ENCODE measurements at places on chromosomes 13 and 19.

DNA sequence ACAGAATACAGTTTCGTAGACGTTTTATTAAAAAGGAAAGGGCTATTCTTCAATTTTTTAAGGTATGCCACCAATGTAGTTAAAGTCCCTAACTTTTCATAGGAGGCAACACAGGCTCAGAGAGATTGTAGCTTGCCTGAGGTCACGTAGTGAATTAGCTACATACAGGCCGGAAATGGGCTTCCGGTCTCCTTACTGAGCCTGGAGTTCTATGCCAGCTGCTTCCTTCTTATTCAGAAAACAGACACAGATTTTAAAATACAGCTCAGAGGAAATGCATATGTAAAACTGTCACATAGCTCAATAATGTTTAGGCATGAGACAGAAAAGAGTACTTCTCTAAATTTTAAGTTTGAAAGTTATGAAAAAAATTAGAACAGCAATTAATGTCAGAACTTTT is 85.4 kb upstream of the TUBA3C start:
- no peak for DNase-seq

DNA sequence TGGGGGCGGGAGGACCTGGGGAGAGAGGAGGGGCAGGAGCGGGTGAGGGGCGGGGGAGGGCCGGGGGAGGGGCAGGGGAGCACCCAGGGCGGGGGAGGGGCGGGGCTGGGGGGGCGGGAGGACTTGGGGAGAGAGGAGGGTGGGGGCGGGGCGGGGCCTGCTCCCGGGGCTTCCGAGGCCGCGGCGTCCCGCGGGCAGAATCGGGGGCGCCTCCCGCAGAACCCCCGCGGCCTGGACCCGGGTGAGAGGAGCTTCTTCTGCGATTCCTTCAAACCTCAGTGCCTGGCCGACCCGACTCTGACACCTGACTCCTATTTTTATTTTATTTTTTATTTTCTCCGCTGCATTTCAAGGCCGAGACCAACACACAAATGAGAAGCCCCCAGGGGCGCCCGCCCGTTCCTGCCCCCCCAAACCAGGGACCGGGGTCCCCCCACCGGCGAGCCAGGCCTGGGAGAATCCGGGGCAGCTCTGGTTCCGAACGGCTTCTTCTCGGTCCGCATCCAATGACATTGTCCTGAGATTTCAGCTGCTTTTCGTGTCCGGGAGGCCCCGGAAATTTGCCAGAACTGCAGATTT is 470 bp upstream of the GRTP1 start:
- no peak for DNase-seq

DNA sequence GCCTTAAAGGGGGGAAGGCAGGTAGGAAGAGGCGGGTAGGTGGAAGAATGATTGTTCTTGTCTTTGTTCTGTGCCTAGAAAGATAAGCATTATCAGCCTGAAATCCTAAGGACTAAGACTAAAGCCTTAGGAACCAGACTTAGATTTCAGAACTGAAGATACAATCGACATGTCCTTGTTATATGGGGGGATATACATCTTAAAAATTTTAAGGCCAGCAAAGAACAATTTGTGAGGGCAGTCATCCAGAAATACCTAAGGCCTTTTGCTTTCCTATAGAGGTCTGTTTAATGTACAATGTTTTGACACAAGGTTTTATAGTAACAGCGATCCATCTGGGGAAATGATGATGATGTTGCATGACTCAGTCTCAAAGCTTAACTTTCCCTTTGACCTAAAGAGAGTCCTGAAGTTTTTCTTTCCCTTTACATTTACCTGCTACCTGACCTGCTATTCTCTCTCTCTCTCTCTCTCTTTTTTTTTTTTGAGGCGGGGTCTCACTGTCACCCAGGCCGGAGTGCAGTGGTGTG is 20.2 kb upstream of the CEACAM6 start:
- DNase-seq = no peak

DNA sequence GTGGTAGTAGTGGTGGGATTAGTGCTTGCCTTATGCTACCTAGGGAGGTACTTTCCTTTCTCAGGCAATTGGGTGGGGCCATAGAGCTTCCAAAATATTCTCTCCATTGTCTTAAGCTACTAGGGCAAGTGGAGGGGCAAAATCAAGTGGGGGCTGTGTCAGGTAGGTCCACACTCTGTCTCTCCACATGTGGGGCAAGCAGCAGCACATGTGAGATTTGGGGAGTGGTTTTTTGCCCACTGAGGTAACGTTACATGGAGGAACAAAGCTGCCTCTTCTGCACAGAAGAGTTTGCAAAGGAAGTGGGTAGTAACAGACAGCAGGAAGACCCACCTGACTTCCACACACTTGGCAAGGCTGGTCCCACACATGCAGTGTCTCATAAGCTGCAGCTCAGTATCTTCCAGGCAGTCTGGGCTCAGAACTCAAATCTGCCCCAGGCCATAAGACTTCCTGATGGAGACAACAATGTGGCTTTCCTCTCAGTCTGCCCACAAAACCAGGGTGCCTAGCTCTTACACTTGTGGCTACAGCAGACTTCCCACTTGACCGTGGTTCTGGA is 1581.5 kb upstream of the PCDH20 start:
- no peak for DNase-seq

DNA sequence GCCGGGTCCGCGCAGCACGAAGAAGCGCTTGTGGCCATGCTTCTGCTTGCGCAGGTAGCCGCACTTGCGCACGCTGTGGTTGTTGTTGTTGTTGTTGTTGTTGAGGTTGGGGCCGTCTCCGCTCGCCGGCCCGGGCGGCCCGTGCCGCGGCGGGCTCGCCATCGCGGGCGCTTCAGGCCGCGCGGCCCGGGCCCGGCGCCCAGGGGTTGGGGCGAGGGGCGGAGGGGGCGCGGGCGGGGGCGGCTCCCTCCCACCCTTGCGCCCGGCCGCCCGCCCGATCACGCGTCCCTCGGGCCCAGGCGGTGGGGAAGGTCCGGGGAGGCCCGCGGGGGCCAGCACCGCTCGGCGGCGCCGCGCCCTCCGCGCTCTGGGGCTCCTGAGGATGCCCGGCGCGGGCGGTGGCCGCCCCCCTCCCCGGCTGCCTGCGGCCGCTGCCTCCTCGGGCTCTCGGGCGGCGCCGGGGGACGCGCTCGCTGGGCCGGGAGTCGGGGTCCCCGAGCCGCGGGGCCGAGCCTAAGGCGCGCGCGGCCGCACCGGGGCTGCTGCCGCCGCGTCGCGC is 412 bp downstream of the IRS2 start:
- no peak for DNase-seq

- DNase-seq = no peak
Observed at GRCh38 chr13:112759053-112759452, 69.2 kb downstream of the ATP11A start.

DNA sequence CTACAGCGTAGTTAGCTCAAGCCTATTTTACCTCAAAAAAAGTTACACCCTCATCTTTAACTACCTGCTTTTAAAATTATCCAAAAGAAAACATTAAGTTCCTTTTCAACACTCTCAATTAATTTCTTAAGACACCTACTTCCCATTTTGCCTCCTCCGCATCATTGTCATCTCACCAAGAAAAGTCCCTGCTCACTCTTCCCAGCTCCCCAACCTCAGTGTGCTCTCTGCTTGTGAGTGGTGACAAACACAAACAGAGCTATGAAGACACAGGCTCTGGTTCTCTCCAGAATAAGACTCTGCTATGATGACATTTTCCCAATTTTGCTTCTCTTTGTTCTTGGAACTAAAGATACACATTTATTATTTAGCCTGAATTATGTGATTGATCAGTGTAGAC is 385.1 kb upstream of the HTR2A start:
- DNase-seq = no peak

- no peak for DNase-seq
Observed at GRCh38 chr13:33153421-33154404, 131.8 kb downstream of the STARD13 start.

- DNase-seq = no peak
Observed at GRCh38 chr19:49247676-49248075, 77.3 kb downstream of the SLC6A16 start.

- no peak for DNase-seq
Observed at GRCh38 chr19:36252047-36252446, 37.1 kb downstream of the ZNF146 start.

DNA sequence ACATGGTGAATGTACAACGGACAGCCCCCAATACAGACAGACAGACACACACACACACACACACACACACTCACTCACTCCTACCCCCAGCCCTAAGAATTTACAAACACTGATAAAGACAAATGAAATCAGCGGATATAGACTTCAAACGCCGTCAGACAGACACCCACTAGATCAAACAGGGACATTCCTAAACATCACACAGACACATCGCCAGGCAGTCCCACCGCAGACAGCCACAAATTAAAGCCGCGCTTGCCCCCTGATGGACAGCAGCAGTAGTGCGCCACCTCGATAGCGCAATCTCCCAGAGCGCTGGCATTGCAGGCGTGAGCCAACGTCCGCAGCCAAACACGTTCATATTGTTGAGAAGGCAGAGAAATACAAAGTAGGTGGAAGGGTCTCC is 24.7 kb upstream of the ADGRE1 start:
- DNase-seq = peak; percentile 87

DNA sequence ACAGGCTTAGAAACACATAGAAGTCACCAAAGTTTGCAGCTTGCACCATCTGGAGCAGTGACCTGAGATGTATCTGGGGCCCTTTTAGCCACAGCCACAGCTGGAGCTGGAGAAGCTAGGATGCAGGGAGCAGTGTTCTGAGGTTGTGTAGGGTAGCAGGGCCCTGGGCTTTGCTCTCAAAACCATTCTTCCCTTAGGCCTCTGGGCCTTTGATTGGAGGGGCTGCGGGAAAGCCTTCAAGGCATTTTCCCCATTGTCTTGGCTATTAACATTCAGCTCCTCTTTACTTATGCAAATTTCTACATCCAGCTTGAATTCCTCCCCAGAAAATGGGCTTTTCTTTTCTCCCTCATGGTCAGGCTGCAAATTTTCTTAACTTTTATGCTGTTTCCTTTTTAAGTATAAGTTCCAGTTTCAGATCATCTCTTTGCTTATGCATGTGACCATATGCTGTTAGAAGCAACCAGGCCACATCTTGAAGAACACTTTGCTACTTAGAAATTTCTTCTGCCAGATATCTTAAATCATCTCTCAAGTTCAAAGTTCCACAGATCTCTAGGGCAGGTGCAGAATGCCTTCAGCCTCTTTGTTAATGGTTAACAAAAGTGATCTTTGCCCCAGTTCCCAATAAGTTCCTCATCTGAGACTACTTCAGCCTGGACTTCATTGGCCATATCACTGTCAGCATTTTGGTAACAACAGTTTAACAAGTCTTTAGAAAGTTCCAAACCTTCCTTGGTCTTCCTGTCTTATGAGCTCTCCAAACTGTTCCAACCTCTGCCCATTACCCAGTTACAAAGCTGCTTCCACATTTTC is 48.5 kb downstream of the NBEA start:
- no peak for DNase-seq

DNA sequence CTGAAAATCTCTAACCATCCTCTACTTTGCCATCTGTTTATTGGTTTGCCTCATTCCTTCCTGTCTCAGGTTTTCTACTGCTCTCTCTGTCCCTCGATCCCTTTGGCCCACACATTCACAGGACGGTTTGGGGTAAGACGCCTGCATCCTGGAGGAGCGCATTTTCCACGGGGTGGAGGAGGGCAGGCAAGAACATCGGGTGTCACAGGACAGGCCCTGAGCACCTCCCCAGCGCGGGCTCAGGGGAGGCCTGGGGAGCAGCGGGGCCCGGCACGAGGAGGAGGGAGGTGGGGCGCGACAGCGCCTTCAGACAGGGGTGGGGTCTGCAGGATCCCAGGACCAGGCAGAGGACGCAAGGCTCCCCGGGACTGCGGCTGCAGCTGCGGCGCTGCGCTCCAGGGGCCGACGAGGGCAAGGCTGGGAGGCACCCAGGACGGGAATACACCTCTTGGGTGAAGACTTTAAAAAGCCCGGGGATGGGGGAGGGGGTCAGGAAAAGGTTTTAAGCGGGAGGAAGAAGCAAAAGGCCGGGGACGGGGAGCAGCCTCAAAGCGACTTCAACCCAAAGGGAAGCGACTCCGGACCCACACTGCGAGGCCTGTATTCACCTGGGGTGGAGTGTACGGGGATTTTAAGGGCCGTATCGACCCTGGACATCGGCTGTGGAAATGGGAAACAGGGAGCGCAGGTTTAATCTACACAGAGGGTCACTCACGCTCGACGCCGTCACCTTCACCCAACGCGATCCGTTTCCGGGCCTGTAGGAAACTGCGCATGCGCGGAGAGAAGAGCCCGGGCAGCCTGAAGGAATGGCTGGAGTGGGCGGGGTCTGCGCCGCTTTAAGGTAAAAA is at the start of gene ZNF415:
ZNF415 (minus strand) TSS at position 770 of the 851 bp plus-strand sequence. CDS start 10,234 bp downstream, outside the sequence.
- peak; percentile 15 for DNase-seq

DNA sequence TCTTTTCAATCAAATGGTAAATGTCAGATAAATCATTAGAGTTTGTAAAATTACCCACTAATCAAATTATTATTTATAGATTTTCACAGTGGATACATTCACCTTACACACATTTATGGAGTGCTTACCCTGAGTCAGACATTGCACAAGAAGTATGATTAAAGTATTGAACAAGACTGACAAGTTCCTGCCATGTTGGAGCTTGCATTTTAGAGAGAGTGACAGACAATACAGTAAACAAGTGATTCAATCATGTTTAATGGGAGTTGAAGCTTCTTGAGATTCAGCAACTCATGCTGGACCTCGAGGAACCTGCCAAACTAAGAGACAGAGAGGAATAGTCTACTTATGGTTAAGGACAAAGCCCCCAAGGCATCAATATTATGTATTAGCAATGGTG is 487.8 kb downstream of the PCDH17 start:
- no peak for DNase-seq

GRCh38 chr13:74090397-74090796 is 43.8 kb downstream of the KLF12 start:
- DNase-seq = no peak

DNA sequence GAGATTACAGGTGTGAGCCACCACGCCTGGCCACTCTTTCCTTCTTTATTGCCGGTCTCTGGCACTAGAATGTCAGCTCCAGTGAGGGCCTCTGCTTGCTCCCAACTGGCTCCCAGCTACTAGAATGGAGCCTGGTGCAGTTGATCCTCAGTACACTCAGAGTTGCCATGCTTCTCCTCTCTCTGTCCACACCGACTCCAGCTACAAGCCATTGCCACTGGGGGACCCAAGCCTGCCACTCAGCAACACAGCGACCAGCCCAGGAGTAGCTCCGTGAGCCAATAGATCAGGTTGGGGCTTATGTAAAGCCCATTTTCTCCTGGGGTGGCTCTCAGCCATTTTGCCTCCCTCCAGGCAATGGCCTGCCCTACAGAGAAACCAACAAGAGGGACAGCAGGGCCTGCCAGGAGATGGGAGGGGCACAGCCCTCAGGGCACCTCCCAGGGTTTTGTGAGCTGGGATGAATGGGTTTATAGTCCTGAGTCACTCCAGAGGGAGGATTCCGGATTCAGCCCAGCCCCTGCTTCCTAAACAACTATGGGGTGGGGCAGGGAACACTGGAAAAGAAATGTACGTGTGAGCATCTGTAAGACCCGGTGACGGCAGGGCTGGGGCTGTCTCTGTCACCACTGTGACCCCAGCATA is 36.5 kb downstream of the OPA3 start:
- no peak for DNase-seq

All from stimulated activated CD8-positive, alpha-beta memory T cell treated with anti-CD3 and anti-CD28 coated beads, Interleukin-2, amount 100 ng/mL, for 48 hours (primary cell).